ENCODE measurements at places on chromosomes 1 and 21.

DNA sequence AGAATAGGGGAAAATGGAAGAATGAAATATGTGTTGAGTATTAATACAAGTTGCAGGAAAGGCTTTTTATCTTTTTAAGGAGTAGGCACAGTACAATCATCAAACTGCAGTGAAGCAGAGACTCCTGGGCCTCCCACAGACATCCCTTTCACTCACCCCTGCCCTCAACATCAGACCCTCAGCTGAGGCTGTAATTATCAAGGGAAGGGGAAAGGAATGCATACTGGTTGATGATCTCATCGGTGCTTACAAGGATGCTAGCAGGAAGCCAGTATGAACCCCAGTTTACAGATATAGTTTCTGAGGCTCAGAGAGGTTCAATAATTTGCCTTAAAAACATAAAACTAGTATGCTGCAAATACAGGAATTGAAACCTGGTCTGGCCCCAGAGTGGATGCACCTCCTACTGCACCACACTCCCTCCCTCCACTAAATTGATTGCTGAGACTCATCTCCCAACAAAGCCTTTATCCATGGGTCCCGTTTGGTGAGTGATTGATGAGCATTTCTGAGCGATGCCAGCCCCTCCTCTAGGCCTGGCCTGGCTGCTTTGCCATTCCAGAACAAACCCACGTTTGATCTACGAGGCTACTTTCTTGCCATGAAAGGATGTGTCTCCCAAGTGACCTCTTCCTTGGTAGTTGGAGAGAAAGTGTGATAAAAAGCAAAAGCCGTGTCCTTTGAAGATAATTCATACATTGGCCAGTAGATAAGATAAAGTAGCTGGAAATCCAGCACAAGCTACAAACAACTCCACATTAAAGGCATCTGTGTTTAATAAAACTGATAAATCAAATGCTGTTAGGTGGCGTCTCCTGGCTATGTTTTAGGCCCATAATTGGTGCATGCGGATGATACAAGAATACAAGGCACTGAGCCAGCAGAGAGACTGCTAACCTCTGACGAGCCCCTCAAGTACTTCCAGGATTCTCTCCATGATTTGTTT, 233.9 kb upstream of the CAMK1G start:
- no peak for DNase-seq

GRCh38 chr1:47207803-47208373, 18.1 kb upstream of the PDZK1IP1 start:
- no peak for DNase-seq

- no peak for DNase-seq
Observed at GRCh38 chr1:30810416-30811080, 53.0 kb upstream of the LAPTM5 start.

- no peak for DNase-seq
Observed at GRCh38 chr1:59455206-59455605, 158.3 kb downstream of the FGGY start.

- DNase-seq: peak; percentile 25
Observed at GRCh38 chr1:64268653-64269557, 65.5 kb downstream of the UBE2U start.

- no peak for DNase-seq
Observed at GRCh38 chr1:203239526-203240305, 10.2 kb upstream of the CHIT1 start.

- no peak for DNase-seq
Observed at GRCh38 chr1:168163670-168164069, 15.1 kb upstream of the TIPRL start.

DNA sequence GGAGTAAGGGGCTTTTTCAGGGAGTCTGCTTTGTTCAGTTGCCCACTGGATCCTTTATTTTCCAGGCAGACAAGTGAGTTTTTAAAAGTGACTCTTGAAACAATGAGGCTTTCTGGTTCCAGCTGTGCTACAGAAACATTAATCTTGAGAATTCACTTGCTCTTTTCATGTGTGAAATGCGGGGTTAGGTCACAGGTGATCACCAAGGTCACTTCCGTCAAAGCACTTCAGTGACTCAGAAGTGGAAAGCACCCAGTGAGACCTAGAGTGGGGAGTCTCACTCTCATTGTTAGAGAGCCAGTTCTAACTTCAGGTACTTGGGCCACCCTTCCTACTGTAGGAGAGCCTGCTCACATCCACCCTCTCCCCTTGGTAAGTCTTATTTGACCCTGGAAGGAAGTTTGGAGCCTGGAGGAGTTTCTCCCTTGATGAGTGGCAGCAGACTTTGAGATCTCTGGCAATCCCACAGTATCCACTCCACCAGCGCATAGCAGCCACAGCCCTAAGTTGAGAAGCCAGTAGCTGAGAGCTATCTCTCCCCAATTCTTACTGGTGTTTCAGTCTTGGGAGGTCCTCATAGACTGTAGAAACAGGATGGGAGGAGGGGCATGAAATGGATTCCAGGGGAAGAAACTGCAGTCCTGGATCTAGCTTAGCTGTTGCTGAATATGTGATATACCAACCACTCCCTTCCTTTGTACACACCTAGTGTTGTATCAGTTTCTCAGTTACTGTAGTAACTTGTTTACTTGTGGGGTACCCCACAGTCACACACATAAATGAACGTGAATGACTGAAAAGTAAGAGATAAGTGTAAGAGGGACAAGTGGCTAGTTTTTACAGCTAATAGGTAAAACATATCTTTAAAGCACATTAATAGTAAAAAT, 3.1 kb downstream of the TACSTD2 start:
- no peak for DNase-seq

DNA sequence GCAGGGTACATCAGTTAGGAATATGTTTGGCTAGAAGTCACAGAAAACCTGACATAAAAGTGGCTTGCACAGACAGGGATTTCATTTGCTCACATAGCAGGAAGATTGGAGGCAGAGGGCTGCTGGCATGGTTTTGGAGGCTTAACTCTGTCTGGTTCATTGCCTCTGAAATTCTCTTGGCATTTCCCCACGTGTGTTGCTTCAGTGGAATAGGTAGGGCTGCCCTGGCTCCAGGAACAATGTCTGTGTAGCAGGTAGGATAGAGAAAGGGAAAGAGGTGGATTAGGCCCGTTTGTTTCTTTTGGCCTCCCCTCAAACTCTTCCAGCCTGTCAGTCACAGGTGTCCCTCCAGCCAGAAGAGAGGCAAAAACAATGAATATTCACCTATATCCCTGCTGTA, 20.5 kb upstream of the SIPA1L2 start:
- no peak for DNase-seq

GRCh38 chr1:53115403-53116306, 26.8 kb downstream of the SLC1A7 start:
- no peak for DNase-seq

- DNase-seq: no peak
Observed at GRCh38 chr1:27503844-27504587, 14.0 kb upstream of the WASF2 start.

DNA sequence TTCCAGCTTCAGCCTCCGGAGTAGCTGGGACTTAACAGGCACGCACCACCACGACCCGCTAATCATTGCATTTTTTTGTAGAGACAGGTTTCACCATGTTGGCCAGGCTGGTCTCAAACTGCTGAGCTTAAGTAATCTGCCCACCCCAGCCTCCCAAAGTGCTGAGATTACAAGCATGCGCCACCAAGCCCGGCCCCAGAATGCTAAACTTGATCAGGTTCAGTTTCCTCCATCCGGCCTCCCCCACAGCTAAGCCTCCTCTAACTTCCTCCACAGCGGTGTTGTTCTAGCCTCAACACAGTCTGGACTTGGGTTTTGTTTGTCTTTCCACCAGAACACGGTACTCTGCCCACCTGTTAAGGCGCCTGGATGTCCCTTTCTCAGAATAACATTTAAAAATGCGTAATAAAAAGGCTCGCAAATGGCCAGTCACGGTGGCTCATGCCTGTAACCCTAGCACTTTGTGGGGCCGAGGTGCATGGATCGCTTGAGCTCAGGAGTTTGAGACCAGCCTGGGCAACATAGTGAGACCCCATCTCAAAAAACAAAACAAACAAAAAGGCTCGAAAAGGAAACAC, 2.4 kb downstream of the PARP1 start:
- DNase-seq: no peak

- no peak for DNase-seq
Observed at GRCh38 chr1:227370533-227371254, 52.4 kb upstream of the CDC42BPA start.

DNA sequence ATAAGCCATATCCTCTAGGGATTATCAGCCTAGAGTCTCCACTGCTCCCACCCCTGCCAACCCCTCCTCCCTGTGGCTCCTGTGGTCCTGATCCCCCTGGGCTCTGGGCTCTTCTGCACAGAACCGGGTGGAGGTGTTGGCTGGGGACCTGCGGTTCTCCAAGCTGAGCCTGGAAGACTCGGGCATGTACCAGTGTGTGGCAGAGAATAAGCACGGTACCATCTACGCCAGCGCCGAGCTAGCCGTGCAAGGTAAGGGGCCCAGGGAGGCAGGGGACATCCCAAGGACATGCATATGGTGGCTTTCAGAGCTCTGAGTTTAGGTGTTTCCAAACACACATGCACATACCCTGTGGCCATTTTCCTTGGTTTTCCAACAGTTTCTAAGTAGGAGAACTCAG, 19.3 kb downstream of the CNTN2 start:
- no peak for DNase-seq

- no peak for DNase-seq
Observed at GRCh38 chr21:37008724-37009123, 2.2 kb downstream of the RIPPLY3 start.

DNA sequence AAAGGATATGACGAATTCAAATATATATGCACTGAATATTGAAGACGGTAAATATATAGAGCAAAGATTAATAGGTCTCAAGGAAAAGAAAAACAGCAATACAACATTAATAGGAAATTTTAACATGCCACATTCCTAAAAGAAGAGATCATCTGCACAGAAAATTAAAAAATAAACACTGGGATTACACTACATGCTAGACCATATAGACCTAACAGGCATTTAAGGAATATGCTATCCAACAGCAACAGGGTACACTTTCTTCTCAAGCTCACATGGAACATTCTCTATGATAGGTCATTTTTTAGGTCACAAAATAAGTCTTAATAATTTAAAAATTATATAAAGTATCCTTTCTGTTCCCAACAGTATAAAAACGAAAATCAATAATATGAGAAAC, 1038.3 kb downstream of the KCNT2 start:
- no peak for DNase-seq

DNA sequence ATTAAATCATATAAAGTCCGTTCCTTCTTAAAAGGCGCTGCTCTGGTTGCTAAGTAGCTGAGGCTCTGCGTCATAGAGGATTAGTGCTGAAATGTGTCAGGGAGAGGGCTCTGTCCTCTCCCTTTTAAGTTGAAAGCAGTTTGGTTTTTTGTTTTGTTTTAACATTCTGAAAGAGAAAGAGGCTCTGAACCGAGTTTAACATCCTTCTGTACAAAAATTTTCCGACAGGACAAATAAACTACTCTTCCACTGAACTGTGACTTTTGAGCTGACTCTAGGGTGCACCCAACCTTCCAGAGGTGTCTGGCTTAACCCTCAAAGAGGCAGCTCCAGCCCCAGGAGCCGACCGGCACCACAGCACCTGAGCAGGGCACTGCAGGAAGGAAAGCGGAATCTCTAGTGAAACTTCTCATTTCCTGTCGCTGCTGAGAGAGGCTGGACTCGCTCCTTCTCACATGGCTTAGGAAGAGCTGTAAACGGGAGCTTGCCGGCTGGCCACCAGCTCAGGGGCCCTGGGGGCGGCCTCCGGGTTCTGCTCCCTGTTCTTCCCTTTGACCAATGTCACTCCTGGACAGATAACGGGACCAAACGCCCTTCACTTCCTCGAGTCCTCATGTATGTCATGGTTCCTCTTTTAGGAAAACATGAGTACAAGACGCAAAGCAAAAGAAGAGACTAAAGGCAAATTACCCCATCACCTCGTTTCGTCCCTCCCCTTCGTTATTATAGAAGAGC, 1.2 kb downstream of the VAV3 start:
- no peak for DNase-seq

All from stimulated activated CD8-positive, alpha-beta memory T cell treated with anti-CD3 and anti-CD28 coated beads, Interleukin-4, amount 100 ng/mL, for 4 hours (primary cell).